Choroid plexus epithelial cell (primary cell): ENCODE measurements at places on chromosomes 5 and 9.
A peak's percentile ranks its signal among the peaks of the same experiment; 100 is the strongest.

DNA sequence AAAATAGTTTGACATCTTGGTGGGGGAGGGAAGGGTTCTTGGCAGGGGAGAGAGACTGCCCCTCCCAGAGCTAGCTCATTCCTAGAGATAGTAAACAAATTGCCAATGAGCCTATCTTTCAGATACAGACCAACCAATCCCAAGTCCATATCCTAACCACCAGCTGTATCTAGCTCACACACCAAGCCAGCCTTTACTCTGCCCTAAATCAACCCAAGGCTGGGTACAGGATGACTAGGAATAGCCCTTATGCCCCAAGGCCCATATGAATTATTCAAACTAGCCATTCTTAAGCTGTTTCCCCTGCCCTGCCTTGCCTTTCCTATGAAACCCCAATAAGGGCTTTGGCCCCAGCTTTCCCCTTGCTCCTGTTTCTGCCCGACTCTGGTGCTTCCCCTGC lies 281.3 kb upstream of the PANK3 start:
- no peak for DNase-seq

GRCh38 chr9:74037274-74037673 lies 459.9 kb upstream of the RORB start:
- DNase-seq = no peak

DNA sequence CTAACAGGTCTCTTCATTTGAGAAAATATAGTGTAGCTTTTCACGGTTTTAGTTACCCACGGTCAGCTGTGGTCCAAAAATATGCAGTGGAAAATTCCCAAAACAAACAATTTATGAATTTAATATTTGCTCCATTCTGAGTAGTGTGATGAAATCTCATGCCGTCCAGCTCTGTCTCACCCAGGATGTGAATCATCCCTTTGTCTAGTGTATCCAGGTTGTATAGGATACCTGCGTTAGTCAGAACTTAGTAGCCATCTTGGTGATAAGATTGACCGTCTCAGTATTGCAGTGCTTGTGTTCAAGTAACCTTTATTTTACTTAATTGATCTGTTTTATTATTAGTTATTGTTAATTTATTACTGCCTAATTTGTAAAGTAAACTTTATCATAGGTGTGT lies 41.1 kb downstream of the NDUFS4 start:
- DNase-seq = peak; percentile 76

GRCh38 chr5:35881758-35882157 lies 25.1 kb downstream of the IL7R start:
- no peak for DNase-seq

- DNase-seq = no peak
Observed at GRCh38 chr5:92332039-92332438, 948.9 kb upstream of the ARRDC3 start.

DNA sequence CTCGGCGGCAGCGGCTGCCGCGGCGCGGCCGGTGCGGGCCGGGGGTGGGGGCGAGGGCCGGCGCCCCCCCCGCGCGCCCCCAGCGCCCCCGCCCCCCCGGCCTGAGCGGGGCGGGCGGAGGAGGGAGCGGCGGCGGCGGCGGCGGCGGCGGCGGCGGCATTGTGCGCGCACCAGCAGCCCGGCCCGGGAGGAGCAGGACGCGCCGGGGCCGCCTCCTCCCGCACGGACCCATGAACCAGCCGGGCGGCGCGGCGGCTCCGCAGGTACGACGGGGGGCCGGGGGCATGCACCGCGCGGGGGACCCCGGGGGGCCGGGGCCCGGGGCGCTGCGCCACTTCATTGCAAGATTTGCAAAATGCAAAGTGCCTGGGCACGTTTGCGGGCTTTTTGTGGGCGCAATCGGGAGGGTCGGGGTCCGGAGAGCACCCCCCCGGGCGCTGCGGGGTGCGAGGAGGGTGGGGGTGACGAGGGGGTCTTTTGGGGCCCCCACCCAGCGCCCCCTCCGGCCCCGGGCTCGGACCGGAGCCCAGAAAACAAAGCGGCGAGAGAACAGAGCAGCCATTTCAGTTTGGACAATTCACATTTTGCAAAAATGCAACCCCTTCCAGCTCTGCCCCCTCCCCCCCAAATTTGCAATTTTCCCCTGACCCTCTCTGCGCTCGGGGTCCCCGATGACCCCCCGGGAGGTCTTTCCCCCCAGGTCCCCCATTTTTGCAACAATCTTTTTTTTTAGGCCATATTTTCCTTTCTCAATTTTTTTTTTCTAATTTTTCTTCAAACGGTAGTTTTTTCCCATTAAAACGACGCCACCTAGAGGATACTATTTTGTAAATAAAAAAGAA lies at the start of gene ZNF618:
Gene ZNF618 (plus strand): TSS at position 159 of the 842 bp plus-strand sequence. CDS start 72 bp downstream, at position 231.
- DNase-seq = peak; percentile 32

- peak; percentile 16 for DNase-seq
Observed at GRCh38 chr5:174827558-174827957, 103.2 kb downstream of the MSX2 start.

GRCh38 chr9:124254261-124254682 lies 3.5 kb upstream of the NEK6 start:
- DNase-seq = no peak

- no peak for DNase-seq
Observed at GRCh38 chr9:87597710-87598443, 100.2 kb downstream of the DAPK1 start.

DNA sequence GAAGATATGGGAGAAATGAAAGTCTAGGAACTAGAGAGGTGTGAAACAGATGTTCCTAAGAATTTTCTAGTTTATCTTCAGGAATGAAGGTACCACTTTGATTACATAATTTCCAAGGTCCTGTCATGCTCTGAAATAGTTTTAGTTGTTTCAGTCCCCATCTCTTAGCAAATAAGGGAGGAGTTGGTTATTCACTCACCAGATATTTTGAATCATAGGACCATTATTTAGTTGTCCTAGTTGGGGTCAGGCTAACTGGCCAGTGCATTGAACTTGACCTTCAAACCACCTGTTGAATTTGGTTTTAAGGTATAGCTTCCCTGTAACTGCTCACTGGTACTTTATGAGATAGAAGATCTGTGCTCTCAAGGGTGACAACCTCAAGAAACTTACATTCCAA lies 53.9 kb upstream of the TNFAIP8 start:
- DNase-seq = no peak
